Activated naive CD8-positive, alpha-beta T cell treated with anti-CD3 and anti-CD28 coated beads for 36 hours (primary cell): ENCODE measurements at places on chromosomes 1 and 21.

- no peak for DNase-seq
These were observed 77.3 kb downstream of the SH3BGR start for GRCh38 chr21:39529026-39529425.

- no peak for DNase-seq
These were observed 55.9 kb downstream of the SIK1 start for GRCh38 chr21:43370888-43371570.

DNA sequence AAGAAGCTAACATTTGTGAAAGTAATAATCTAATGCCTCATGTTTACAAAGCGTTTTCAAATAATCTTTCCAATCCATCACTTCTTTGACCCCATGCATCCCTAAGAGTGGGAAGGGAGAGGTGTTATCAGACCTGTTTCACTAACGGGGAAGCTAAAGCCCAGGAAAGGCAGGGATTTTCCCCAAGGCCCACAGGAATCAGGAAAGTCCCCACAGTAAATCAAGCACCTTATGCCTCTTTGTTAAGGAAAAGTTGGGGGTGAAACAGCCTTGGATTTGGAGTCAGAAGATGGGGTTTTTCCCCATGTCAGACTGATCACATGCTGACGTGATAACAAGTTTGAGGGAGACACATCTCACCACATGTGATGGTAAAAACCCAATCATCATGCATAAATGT is 20.0 kb upstream of the ANGPTL7 start:
- no peak for DNase-seq

DNA sequence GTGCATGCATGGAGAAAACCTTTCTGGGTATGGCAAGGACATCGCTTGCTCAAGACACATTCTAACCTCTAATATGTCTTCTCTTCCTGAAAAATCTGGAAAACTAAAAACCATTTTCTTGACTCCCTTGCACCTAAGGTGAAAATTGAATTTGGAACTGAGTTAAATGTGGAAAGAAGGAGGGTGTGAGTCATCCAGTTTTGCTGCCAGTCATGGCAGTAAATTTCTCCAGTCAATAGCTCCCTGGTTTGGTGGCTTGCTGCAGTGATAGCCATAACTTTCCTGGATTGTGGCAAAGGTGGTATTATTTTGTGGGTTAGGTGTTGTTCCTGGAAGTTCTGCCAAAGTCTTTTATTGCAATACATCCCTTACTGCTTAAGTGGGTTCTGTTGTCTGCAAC is 2.5 kb downstream of the ZCCHC17 start:
- no peak for DNase-seq

DNA sequence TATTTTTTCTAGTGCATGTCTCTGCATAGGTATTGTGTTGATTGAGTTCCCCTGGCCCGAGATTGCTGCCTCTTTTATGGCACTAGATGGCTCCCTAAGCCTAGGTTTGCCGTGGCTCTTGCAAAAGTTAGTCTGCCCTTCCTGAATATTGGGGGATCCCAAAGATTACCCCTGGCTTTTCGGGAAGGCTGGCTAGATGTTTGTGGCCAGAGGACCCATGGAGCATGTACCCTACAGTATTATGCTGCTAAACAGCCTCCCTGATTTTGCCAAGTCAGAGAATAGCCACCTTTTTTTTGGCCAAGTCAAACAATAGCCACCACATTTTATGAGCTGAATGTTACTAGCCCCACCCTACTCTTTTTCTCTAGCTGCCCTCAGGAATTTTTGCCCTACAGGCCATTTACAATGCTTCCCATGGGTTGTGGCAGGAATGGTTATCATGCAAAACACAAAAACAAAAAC is 343.2 kb downstream of the OLFM3 start:
- DNase-seq: no peak

DNA sequence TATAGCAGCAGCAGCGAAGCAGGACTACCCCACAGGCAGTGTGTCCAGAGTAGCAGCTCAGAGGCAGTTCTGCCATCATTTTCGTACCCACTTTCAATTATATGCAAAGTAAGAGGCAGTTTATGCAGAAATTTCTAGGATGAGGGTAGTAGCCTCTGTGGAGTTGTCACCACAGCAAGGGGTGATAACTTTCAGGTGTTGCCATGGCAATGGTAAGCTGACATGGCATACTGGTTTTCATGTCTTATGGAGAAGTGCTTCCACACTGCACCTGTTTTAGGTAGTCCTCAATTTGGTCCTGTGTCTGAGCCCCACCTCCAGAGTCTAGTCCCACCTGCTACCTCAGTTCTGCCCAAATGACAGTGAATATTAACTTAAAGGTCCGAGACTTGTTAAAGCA is 133.3 kb upstream of the SYT6 start:
- no peak for DNase-seq

DNA sequence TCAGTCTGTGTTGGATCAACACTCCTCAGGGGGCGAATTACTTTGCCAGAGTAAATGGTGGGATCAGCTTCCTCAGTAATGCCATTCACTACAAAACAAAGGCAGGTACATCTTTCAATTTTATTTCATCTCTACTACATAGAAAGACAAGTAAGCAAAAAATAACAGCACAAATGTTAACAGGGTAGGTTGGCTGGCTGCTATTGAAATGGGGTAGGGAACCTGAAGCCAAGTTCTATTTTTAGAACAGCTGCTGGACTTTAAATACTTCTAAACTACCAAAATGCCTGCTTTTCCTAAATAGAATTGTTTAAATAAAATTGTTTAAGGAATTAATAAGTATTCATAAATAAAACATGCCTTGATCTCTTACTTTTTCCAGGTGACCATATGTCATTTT is 7.3 kb upstream of the NRAS start:
- no peak for DNase-seq
